ENCODE measurements at places on chromosomes 13 and 19. TPM values are rescaled to one million over a fixed set of nuclear protein-coding genes. Genes with fewer than 3 reads are reported as not detected.

DNA sequence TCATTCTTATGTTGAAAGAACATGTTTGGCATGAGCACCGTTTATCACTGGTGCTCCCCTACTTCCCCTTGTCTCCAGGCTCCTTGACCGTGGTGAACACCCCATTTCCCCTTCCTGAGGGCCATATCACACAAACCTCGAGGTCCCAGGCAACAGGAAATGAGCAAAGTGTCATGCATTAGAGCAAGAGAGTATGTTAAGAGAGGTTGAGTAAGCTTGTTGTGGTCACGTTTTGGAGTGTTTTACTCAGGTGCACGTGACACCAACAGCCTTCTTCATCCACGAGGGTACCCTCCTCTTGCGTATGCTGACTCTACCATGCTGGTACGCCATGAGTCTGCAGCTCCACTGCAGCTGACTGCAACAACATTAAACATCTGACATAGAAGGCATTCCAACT is 482.2 kb upstream of the NBEA start:
- DNase-seq = no peak

DNA sequence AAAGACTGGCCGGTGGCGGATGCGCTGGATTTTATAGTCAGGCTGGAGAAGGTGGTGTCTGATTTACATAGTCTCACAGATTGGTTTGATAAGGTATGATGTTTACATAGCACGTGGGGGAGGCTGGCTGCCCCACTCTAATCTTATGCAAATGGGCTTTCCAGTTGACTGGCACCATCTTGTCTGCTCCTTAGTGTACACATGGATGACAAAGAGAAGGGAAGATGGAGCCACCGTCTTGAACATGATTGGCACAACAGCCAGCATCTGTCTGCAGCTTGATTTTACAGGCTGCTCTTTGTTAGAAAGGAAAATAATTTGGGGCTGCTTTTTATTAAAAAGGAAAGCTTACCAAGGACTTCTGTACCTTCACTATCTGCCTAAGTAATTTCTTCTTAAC is 265.2 kb upstream of the MAB21L1 start:
- DNase-seq = no peak

DNA sequence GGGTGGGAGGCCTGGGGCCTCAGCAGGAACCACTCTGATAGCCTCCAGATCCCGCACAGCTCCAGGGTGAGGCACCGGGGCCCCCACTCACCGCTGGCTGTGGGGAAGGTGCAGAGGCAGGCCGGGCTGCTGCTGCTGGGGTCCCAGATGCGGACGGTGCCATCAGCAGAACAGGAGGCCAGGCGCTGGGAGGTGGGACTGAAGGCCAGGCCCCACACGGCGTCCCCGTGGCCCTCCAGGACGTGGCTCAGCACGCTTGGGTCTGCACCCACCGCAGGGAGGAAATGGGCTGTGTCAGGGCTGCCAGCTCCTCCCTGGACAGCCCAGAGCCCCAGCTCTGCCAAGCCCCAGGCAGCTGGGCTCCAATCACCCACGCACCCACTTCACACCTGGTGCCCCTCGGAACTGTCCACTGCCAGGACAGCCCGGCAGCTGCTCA is 6.1 kb upstream of the PRKD2 start:
- no peak for DNase-seq

DNA sequence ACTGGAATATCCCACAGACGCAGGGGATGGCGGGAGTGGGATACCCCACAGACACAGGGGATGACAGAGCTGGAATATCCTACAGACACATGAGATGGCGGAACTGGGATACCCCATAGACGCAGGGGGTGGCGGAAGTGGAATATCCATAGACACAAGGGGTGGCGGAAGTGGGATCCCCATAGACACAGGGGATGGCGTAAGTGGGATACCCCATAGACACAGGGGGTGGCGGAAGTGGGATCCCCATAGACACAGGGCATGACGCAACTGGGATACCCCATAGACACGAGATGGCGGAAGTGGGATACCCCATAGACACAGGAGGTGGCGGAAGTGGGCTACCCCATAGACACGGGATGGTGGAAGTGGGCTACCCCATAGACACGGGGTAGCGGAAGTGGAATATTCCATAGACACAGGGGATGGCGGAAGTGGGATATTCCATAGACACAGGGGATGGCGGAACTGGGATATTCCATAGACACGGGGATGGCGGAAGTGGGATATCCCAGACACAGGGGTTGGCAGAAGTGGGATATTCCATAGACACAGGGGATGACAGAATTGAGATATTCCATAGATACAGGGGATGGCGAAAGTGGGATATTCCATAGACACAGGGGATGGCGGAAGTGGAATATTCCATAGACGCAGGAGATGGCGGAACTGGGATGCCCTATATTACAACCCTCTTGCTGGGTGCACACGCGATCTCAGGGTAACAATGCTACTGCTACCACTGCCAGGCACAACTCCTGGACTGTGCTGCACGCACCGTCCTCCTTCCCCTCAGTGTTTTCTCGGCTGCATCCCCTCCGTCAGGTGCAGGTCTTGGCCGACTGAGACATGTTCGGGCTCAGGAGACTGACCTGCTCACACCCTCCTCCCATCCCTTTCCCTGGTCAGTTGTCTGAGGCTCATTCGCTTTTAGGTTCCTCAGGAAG is 28.1 kb downstream of the ZNF787 start:
- DNase-seq = no peak

DNA sequence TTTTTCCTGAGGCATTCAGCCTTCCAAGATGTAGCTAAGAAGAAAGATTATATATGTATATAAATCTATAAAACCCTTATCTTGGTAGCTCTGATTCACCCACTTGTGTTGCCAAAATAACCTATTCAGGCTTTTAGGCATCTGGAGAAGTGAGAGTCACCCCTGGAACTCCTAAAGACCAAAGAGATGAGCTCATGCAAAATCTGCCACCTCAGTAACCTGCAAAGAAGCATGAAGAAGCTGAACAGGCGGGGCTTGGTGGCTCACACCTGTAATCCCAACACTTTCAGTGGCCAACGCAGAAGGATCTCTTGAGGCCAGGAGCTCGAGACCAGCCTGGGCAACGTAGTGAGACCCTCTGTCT is 393.7 kb downstream of the FOXO1 start:
- DNase-seq = no peak

DNA sequence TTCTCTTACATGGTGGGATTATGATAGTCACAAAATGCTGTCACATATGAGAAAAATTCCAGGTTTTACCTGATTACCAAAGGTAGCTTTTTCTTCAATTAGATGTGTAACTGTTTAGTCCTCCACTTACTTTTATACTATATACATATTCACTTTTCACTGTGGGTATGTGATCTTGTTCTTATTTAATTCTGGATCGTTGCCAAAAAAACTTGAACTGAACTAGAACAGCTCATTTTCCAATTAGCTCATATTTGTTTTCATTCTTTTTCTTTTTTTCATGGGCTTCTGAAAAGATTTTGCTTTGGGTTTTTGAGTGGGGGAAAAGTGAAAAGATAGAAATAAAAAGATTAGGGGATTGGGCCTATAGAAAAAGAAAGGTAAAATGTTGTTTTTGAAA is 291.9 kb downstream of the NDFIP2 start:
- DNase-seq = no peak

DNA sequence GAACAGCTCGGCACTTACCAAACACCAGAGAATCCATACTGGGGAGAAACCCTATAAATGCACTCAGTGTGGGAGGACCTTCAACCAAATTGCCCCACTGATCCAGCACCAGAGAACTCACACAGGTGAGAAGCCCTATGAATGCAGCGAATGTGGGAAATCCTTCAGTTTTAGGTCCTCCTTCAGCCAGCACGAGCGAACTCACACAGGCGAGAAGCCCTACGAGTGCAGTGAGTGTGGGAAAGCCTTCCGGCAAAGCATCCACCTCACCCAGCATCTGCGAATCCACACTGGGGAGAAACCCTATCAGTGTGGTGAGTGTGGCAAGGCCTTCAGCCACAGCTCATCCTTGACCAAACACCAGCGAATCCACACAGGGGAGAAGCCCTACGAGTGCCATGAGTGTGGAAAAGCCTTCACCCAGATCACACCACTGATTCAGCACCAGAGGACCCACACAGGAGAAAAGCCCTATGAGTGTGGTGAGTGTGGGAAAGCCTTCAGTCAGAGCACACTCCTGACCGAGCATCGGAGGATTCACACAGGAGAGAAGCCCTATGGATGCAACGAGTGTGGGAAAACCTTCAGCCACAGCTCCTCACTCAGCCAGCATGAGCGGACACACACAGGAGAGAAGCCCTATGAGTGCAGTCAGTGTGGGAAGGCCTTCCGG is 8.3 kb downstream of the ZNF135 start:
- DNase-seq = no peak

DNA sequence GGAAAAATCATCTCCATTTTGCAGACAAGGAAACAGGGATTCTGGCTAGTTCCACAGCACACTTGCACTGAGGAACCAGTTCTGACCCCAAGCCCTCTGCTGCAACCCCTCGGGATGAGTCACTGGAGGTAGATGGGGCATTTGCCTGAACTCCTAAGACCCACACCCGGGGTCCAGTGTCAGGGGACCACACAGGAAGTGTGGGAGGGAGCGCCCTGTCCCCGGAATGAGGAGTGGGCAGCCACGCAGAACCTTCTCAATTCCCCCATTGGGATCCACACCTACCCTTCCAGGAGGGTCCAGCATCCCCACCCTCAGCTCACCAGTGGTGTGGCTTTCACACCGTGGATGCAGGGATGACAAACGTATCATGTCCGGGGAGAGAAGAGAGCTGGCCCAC is 62.7 kb downstream of the TSHZ3 start:
- peak; percentile 54 for DNase-seq

- DNase-seq = no peak
Measured at GRCh38 chr13:103156346-103156998, 90.3 kb upstream of the SLC10A2 start.

DNA sequence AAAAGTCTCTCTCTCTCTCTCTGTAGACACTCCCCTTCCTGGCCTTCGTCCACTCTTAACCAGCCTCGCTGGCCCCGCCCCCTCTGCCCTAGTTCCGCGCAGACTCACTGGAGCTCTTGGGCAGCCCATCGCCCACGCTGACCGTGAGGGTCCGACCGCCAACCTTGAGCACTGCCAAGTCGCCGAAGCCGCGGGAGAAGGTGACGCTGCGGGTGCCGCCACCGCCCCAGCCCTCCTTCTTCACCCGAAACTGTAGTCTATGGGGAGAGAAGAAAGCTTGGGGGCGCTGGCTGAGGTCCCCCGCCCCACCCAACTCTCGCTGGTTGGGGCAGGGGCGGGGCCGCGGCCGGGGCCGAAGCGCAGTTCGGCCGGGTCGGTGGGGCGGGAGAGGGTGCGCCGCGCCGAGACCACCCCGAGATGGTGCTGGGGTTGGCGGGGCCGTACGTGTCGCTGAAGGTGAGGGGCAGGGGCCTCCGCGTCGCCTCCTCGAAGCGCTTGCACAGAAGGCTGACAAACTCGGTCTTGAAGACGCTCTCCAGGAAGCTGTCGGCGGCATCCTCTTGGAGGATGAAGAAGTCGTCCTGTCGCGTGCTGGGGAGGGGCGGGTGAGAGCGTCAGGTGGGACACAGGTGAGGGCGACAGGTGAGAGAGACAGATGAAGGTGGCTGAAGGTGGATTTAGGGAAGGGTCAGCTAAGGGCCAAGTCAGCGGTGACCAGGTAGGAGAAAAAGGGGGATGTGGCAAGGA is 12.6 kb upstream of the ZNF414 start:
- DNase-seq = peak; percentile 95

Gene ZNF415
- 3.6 TPM for polyA plus RNA-seq

Gene ANKLE1
- not detected for polyA plus RNA-seq

Gene ZNF813
- 1.2 TPM for polyA plus RNA-seq

Gene CPT1C
- polyA plus RNA-seq = 0.69 TPM

Gene TSSK6
- polyA plus RNA-seq = 2.4 TPM

Gene TFDP1
- polyA plus RNA-seq = 54.6 TPM

Gene CEACAM20
- polyA plus RNA-seq = 0.22 TPM
